Breast epithelium (tissue), 4 donors: ENCODE measurements at places on chromosomes 5 and 9. TPM values are rescaled to one million over a fixed set of nuclear protein-coding genes. Genes with fewer than 3 reads are reported as not detected.

DNA sequence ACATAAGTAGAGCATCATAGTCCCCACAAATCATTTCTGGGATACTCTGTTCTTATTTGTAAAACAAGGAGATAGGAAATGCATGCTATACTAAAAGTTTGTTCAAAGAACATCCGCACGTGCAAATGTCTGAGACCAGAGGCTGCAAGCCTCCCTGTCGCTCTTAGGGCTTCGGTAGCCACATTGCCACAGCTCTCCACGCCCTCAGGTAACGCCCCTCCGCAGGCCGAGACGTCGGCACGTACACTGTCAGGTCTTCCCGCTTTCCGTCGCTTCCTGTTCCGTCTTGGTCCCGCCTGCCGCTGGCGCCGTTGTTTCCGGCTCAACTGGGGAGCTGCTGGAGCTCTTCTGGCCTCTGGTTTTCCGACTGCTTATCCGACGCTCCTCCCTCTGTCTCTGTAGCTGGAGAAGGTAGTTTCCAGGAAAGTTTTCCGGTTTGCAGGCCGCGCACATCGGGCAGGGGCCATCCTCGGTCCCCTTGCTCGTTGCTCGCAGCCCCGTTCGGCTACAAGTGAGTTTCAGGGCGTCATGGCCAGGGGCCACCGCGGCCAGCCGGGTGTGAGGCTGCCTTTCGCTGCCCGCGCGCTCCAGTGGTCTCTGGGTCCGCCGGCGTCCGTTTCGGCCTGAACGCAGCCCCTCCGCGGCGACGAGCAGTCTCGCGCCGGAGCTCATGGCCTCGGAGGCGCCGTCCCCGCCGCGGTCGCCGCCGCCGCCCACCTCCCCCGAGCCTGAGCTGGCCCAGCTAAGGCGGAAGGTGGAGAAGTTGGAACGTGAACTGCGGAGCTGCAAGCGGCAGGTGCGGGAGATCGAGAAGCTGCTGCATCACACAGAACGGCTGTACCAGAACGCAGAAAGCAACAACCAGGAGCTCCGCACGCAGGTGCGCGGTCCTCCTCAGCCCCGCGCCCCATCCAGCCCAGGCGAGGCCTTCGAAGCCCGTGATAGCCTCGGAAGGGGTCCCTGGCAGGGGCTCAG lies at the start of gene AGGF1:
TSS of gene AGGF1 (plus strand) at position 308 of the 975 bp plus-strand sequence. CDS start at position 671, 363 bp downstream.
- H3K27me3 ChIP-seq: no peaks in the 10 kb centered on the region
- H3K4me3 ChIP-seq: peak within 1 kb of the TSS; percentile 97
- peak; percentile 90 for DNase-seq
- no peaks in the 10 kb centered on the region for H3K4me1 ChIP-seq

DNA sequence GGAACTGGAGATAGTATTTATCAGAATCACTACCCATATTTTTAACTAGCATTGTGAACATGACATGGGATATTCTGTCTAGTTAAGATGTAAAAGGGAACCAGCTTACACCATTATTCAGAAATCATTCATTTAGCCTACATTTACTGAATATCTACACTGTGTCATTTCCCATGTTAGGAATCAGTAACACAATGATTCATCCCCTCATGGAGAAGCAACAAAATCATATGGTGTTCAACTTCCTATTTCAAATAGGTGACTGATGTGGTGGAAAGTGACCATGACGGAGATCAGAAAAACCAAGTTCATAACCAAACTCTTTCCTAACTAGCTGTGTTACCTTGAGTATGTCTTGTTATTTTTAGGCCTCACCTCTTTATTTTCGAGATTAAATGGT lies 550.0 kb upstream of the TUSC1 start:
- H3K27ac ChIP-seq: no peak overlapping the region
- no peaks in the 10 kb centered on the region for H3K36me3 ChIP-seq
- DNase-seq: no peak
- H3K4me3 ChIP-seq: no peak overlapping the region

DNA sequence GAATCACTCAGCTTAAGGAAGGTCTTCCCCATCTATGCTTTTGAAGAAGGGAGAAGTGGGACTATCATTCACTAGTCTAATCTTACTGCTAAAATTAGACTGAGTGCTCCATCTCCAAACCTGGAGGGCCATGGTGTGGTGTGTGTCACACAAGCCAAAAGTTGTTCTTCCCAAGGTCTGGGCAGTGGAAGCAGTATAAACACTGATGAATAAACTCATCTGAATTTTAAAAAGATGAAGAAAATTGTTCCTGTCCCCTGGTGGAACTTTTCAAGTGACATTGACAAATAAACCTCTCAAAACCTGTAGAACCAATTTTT lies 16.2 kb downstream of the STX17 start:
- no peak overlapping the region for H3K27ac ChIP-seq
- DNase-seq: no peak
- H3K4me1 ChIP-seq: no peaks in the 10 kb centered on the region

DNA sequence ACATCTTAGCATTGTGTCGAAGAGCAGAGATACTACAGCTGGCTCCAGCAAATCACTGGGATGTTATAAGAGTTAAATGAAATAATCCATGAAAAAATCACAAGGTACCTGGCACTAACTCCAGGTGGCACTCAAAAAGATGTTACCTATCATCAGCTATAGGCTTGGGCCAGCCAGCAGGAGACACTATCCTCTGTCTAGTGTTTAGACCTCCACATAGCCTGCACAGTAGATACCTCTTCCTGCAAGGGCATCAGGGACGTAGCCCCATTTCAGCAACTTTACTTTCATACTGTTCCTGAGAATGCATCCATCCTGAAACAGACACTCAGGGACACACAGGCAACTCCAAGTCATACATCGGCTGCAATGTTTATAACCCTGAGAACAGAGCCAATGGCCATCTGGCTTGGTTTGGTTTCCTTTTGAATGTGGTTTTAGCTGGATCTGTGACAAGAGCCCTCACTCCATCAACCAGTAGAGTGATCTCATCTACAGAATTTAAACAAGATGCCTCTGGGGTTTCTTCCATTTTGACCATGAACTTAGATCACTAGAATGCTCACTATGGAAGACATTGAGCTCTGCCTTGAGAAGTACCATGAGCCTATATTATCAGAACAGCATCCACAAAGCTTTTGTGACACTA lies 69.9 kb downstream of the TLE1 start:
- H3K36me3 ChIP-seq: no peaks in the 10 kb centered on the region
- no peaks in the 10 kb centered on the region for H3K27me3 ChIP-seq
- H3K4me1 ChIP-seq: no peaks in the 10 kb centered on the region
- H3K4me3 ChIP-seq: no peak overlapping the region

- DNase-seq: no peak
- no peak overlapping the region for H3K27ac ChIP-seq
- no peak overlapping the region for H3K4me3 ChIP-seq
- H3K36me3 ChIP-seq: peaks cover 9% of the 10 kb centered on the region
- no peaks in the 10 kb centered on the region for H3K27me3 ChIP-seq
Observed at GRCh38 chr5:134545070-134545868, 19.8 kb downstream of the JADE2 start.

GRCh38 chr9:131701789-131702337 lies 38.0 kb downstream of the RAPGEF1 start:
- no peak overlapping the region for H3K27ac ChIP-seq
- H3K27me3 ChIP-seq: no peaks in the 10 kb centered on the region
- DNase-seq: no peak

DNA sequence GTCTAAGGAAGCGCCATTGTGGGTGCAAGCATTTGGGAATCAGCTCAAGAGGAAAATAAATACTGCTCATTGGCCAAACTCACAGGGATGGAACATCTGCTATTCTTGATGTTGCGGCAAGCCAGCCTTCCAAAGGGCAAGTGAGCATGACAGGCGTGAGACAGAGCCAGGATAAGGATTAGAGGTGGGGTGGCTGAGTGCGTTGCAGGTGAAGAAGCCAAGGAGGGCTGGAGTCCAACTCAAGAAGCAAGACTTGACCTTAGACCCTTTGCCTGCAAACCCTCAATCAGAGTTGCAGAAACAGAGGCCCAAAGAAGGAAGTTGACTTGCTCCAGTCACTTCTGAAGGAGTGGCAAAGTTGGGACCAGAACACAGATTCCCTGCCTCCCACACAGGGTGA lies 79.4 kb downstream of the WWC1 start:
- H3K36me3 ChIP-seq: no peaks in the 10 kb centered on the region
- H3K27ac ChIP-seq: no peak overlapping the region
- H3K27me3 ChIP-seq: no peaks in the 10 kb centered on the region

DNA sequence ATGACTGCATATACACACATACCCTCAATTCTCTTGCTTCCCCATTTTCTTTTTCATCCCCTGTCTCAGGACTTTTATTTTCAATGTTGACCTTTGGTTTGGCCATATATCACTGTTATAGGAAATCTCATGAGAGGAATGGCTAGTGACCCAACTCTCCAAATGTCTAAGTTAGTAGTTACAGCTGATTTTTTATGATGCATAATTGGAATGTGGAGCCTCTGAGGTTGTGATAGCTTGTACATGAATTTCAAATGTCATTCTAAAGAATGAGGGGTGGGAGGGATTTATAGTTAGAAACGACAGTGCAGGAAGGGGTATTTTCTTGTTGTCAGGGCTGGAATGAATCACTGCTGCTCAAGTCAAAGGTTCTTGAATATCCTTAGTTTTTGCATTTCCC lies 356.1 kb downstream of the NTRK2 start:
- no peak overlapping the region for H3K4me3 ChIP-seq
- DNase-seq: no peak
- H3K4me1 ChIP-seq: no peaks in the 10 kb centered on the region
- H3K27me3 ChIP-seq: no peaks in the 10 kb centered on the region

The ENTPD8 gene
- 2.0 TPM for total RNA-seq

DNA sequence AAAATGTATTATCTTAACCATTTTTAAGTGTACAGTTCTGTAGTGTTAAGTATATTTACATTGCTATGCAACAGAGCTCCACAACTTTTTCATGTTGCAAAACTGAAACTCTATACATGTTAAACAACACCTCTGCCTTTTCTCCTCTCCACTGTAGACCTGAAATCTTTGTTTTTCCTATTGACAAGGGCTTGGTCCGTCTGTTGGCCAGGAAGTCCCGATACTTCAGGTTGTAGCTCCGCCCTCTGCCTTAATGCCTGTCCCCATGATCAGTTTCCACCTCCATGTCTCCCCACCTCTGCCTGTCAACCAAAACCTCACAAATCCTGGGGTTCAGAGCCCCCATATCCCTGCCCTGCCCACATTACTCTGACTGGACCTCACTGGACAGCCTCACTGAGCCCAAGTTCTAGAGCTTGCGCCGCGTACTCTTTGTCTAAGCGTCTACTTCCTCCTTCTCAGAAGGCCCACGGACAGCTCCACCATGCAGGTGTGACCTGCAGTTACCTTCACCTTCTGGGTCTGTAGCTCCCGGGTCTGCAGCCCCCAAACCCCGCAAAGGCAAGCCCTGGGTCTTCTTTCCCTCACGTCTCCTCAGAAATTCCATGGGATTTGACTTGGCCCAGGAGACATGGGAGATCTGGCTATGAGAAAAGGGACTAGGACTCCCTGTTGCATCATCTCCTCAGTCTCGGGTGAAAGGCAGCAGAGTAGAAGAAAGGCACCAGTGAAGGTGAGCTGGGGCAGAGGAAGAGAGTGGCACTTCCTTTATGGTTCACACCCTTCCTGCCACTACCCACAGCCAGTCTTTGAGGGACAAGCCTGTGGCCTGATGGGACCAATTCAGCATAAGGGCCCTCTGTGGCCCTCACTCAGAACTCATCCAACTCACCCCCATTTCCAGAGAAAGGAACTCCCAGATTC lies 8.0 kb downstream of the GLIPR2 start:
- no peak for DNase-seq
- no peak overlapping the region for H3K4me3 ChIP-seq
- H3K4me1 ChIP-seq: peaks cover 4% of the 10 kb centered on the region
- H3K36me3 ChIP-seq: no peaks in the 10 kb centered on the region
- H3K27ac ChIP-seq: no peak overlapping the region

DNA sequence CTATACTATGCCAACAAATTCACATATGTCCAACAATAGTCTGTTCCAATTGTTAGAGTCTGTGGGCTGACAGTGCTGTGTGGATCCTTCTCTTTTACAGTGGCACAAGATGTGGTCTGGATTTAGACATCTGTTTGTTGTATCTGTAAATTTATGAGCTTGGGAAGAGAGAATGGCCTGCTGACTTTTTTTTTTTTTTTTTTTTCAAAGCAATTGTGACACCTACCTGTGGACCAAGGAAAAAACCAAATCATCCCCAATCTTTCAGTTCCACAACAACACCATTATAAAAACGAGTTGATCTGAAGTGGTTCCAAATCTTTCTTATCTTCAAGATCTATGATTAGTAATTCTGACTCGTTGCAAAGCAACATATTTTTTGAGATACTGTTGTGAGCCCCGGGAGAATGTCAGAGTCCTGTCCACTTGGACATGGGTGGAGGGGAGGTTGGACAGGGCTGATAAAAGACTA lies 4.9 kb downstream of the IRX2 start:
- H3K36me3 ChIP-seq: no peaks in the 10 kb centered on the region
- DNase-seq: no peak
- H3K4me3 ChIP-seq: peak overlapping the region; percentile 75
- H3K27me3 ChIP-seq: no peaks in the 10 kb centered on the region
- H3K27ac ChIP-seq: peak overlapping the region; percentile 72
- no peaks in the 10 kb centered on the region for H3K4me1 ChIP-seq
